ENCODE measurements at places on chromosomes 5 and 9. TPM values are rescaled to one million over a fixed set of nuclear protein-coding genes. Genes with fewer than 3 reads are reported as not detected.

Gene DMRTA1
- total RNA-seq, result 2.4 TPM

Gene TMEM252
- not detected for total RNA-seq

Gene MSX2
- total RNA-seq, result 0.21 TPM

Gene IFNE
- total RNA-seq, result 2.9 TPM

Gene C5orf34
- 2.2 TPM for total RNA-seq

Gene SLF1
- total RNA-seq, result 11.1 TPM

Gene FOXD1
- 3.0 TPM for total RNA-seq

Gene RASEF
- 8.3 TPM for total RNA-seq

Gene SPEF2
- 2.5 TPM for total RNA-seq

Gene IL3
- not detected for total RNA-seq
